ENCODE measurements at places on chromosomes 3 and 15. TPM values are rescaled to one million over a fixed set of nuclear protein-coding genes. Genes with fewer than 3 reads are reported as not detected.

GRCh38 chr3:81005992-81006391, 755.5 kb downstream of the GBE1 start:
- DNase-seq: no peak

GRCh38 chr3:117238806-117239205, 529.2 kb downstream of the TUSC7 start:
- no peak for DNase-seq

DNA sequence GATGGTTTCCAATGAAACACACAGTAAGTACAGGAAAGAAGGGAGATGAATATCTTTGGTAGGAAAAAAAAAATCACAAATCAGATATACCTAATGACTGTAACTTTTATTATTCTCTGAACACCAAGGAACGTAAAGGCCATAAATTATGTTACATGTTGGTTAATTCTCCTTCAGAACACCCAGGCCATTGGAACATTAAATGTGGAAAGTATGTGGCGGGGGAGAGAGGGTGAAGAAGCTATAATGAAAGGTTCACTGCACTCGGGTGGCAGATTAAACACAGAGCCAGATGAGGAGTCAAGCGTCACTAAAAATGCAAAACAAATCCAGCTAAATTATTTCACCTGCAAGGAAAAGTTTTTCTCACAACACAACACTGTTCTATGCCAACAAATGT, 193.8 kb downstream of the FHIT start:
- peak; percentile 71 for DNase-seq

DNA sequence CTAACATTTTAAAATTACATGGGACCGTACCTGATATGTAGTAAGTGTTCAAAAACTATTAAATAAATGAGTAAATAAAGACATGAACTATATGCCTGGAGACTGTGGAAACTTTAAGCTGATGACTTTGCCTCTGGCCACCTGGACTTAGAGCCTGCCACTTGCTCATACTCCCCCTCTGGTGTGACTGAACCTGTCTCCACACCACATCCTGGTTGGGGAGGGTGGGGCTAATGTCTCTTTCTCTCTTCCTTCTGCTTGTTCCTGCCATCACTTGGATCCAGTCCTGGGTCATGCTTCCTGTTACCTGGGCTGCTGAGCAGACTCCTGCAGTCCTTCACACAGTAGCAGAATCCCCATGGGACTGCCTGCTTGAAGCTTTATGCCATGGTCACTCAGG, 8.2 kb upstream of the TMEM158 start:
- DNase-seq: no peak

GRCh38 chr15:87193481-87193880, 1063.1 kb downstream of the NTRK3 start:
- DNase-seq: no peak

Gene MASP1
- 11.3 TPM for polyA plus RNA-seq

Gene TMEM45A
- polyA plus RNA-seq: 19.5 TPM

Gene FSIP1
- polyA plus RNA-seq: 1.6 TPM

Gene GUCA1C
- polyA plus RNA-seq: 0.57 TPM

- DNase-seq: peak; percentile 67
These were observed 33.5 kb downstream of the CCDC13 start for GRCh38 chr3:42739401-42740158.

Gene ADAMTSL3
- polyA plus RNA-seq: 2.4 TPM

DNA sequence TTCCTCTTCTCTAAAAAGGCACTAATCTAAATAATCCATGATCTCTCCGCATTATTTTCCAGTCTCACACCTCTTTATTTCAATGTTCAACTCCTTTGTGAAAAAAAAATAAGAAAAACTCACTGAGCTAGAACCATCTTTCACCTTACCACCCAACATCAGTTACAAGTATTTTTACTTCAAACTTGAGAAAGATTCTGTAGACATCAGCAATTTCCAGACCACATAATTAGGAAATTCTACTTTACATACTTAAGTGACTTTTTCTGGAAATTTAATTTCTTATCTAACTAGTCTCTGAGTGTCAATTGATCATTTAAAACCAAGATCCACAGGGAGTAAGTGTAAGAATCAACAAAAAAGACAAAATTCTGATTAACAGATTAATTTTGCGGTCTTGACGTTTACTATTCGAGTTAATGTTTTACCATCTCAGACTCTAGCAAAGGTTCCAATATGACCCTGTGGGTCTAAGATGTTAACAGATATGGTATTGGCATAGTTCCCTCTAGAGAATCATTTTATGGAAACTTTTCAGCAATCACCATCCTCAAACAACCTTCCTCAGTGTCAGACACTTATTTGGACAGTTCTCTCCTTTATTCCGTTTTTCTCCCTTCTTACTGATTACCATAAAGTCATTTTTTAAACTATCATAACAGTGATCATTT, 5.1 kb downstream of the ATP13A3 start:
- no peak for DNase-seq

Gene CLDN11
- 205 TPM for polyA plus RNA-seq

DNA sequence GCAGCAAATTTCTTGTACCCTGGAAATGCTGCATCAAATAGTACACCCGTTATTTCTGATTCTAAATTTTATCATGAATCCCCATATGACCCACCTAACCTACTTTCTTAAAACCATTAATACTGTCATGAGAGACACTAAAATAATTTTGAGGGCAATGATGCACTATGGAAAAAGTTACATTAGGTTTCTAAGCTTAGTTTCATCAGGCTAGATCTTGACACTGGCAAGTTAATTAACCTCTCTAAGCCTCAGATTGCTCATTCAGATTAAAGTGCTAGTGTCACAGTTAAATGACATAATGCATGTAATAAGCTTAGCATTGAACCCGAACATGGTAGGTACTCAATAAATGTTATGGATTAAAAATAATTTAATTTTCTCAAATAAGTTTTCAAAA, 8.2 kb downstream of the GOLIM4 start:
- DNase-seq: no peak

Gene PCOLCE2
- polyA plus RNA-seq: 4.5 TPM

GRCh38 chr3:67518236-67518635, 136.2 kb downstream of the SUCLG2 start:
- DNase-seq: no peak

DNA sequence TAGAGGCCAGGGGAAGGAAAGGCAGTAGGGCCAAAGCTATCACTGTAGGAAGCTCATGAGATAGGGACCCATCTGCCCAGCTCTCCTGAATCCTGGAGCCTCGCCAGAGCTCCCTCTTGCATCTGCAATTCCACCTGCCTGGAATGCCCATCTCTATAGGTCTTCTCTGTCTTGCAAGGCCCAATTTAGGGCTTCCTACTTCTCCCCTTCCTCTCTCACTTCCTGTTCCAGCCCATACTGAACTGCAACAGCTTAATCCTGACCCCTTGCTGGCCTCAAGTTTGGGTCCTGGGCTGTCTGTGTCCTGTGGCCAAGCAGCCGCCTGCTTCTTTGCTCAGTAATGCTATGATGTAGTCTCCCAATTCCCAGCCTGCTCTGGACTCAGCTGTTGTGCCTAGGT, 3.6 kb upstream of the PTPN23 start:
- no peak for DNase-seq

Gene A4GNT
- polyA plus RNA-seq: 1.9 TPM

GRCh38 chr3:71304684-71305083, 278.8 kb downstream of the FOXP1 start:
- DNase-seq: peak; percentile 26

DNA sequence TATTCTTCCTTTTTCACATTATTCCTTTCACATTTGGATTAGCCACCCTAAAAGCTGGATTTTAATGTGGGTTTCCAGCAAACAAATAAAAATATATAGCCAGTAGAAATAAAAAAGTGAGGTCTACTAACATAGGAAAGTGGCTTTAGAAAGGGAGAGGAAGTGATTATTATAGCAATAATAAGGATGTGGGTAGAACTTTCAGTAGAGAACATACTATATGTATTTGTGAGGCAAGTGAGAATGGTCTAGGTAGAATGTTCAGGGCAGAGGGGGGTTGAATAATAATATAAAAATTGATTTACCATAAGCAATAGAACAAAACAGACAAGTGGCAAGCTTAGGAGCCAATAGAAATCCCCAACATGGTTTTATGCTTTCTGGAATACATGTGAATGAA, 88.6 kb downstream of the NR1I2 start:
- DNase-seq: no peak

DNA sequence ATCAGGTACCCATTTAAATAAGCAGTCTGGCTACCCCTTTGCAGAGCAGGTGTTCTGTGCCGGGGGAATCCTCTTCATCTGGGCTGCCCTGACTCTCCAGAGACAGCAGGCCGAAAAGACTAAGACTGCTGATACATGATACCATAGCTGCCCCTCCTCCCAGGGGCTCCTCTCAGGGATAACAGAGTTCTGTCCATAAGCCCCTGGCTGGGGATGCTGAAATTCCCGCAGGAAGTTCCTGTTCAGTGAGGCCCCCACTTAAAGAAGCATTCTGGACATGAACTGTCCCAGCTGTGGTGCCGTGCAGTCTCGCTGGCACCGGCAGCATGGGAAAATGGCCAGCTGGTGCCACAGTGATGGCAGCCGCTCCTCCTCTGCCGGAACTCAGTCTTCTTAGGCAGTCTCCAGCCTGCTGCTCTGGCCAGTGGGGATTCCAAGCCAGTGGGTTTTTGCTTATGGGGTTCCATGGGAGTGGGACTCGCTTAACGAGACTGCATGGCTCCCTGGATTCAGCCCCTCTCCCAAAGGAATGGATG, 1026.2 kb downstream of the NAALADL2 start:
- DNase-seq: no peak

Gene GOLGA6L7
- 1.1 TPM for polyA plus RNA-seq

GRCh38 chr3:139846729-139847128, 88.3 kb upstream of the CLSTN2 start:
- no peak for DNase-seq

Gene CDC25A
- 12.2 TPM for polyA plus RNA-seq

Gene FEZF2
- polyA plus RNA-seq: not detected

Gene AADACL2
- polyA plus RNA-seq: not detected

Gene TMEM266
- polyA plus RNA-seq: 13.3 TPM

GRCh38 chr3:64064804-64065203, 41.5 kb upstream of the PSMD6 start:
- no peak for DNase-seq

DNA sequence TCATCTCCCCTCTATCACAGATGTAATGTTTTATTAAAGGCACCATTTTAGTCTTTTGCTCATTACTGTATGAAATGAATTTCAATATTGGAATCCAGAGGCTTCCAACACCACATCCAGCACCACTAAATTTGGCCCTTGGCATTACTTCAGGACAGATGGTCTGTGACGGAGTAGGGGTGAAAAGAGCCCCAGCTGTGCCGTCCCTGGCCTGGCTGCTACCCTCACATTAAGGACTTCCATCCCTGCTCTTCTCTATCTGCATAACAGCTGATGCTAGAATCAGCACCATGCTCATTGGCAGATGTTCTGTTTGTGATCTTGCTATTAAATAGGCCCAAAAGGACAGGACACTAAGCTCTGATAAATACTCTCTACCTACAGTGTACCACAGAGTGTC, 152.9 kb downstream of the IL1RAP start:
- no peak for DNase-seq

DNA sequence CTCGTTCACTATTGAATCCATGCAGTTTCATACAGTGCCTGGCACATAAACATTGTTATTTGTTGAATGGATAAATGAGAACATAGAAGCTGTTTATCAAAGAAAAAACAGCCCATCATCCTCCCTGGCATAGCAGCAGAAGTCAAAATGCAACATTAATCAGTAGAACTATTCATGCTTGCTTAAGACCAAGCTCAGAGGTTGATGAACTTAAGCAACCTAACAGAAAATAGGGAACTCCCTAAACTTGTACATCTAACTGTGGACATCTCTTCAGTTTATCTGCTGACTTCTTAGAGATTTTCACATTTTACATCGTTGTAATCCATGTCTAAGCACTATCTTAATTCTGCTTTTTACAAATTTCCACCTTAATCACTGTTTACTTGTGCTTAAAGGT, 29.2 kb downstream of the SENP8 start:
- DNase-seq: no peak

DNA sequence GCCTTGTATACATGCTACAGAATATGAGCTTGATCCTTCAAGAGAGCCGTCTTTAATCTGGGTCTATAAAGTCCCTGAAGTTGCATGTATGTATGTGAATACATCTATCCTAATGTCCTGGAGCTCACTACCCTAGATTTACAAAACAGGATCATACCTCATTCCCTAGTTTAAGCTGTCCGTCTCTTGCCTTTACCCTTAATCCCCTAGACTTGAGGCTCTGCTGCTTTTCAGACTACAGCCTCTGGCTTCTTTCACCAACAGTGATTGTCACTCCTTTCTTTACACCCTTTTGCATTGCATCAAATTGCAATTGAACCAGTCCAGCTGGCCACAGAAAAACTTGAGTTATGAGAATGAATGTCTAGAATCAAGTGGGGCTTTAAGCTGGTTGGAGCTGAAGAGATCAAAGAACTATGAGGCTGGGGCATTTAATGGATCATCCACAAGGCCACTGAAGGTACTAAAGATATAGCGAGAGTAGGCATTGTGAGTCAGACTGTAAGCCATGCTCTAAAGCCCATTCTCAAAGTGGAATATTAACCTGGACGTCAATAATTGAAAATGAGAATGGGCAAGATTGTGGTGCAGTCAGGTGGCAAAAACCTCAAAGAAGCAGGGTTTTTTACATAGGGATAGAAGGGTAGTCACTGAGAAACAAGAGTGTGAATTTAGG, 12.3 kb upstream of the PLD1 start:
- no peak for DNase-seq

DNA sequence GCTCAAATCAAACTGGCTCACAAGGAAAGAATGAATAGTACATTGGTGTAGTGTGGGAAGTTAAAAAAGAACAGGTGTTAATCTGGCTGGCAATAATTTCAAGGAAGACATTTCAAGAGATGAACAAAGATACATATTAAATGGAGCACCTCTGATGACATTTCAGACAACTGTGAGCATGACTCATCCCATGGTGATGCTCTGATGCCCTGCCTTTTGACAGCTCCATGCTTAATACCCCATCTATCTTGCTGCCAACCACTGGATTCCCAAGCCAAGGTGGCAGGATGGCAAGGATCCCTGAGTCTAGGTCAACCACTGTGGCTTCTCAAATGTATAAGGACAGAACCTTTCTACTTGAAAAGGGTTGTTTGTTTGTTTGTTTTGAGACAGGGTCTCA, 29.3 kb downstream of the LRRC2 start:
- DNase-seq: no peak

Gene LMAN1L
- polyA plus RNA-seq: not detected

Gene CALML4
- 36.8 TPM for polyA plus RNA-seq

- DNase-seq: peak; percentile 45
These were observed 89.9 kb upstream of the TSPAN3 start for GRCh38 chr15:77160562-77161478.

Gene SCG3
- polyA plus RNA-seq: 0.26 TPM

Gene GOLGA8H
- 2.1 TPM for polyA plus RNA-seq

Data from renal pelvis (tissue), 12 donors.